ENCODE measurements at places on chromosomes 5 and 9.

DNA sequence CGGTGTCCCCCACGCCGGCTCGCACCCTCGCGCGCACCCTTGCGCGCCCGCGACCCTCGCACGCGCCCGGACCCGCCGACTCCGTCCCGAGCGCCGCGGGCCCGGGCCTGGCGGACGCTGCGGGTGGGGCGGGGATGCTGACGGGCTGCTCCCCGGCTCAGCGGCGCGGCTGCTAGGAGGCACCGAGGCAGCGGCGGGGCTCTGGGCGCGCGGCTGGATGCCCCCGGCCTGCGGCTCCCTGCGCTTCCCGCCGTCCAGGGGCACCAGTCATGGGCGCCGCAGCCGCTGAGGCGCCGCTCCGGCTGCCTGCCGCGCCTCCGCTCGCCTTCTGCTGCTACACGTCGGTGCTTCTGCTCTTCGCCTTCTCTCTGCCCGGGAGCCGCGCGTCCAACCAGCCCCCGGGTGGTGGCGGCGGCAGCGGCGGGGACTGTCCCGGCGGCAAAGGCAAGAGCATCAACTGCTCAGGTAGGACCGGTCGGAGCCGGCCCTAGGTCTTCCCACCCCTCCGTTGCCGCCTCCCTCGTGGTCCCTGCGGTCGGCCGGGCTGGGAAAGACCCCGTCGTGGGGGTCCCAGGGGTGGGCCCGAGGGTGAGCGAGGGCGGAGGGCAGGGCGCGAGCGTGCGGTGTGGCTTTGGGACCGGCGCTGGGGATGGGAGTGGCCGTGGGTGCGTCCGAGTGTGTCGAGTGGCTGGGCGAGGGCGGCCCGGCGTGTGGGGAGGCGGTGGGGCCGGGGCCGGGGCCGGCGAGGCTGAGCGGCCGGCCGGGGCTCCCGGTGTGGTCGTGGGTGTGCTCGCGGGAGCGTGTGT is 530 bp downstream of the TMEFF1 start:
- DNase-seq, result peak; percentile 46

- DNase-seq, result no peak
Measured at GRCh38 chr5:13814301-13814700, 130.2 kb downstream of the DNAH5 start.

DNA sequence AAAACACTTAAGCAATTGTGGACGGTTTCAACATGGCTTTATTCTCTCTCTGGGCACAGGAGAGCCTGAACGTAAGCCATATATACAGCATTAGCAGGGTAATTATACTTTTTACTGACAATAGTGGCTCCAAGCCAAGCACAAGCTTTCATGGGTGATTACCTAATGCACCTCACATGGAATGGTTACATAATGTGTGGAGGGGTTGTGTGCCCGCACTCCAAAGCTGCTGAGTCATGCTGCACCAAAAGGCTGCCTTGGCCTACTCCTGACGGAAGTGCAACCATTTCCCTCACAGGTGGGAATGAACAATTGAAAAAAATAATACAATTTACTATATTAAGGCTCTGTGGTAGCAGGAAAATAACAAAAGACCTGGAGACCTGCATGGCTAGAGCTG is 86.5 kb upstream of the ATP10B start:
- no peak for DNase-seq

- DNase-seq, result no peak
Measured at GRCh38 chr5:101393795-101394450, 490.8 kb upstream of the ST8SIA4 start.

GRCh38 chr9:80028501-80028900 is 456.7 kb downstream of the TLE4 start:
- DNase-seq, result no peak

- no peak for DNase-seq
Measured at GRCh38 chr9:107584186-107584585, 94.6 kb upstream of the KLF4 start.

DNA sequence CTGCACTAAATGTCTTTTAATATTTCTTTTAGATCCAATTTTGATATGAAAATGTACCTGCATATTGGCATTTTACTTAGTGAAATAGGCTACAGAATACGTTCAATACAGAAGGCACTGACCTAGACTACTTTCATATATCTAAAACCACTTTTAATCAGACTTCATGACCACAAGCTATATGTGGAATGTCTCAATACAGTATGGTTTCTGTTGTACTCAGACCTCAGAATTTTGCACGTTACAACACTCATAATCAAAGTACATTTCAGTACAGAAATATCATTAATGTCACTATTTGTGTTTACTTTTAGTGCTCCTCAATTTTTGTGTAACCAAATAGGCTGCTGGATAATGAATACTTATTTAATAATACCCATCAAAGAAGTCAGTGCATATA is 74.8 kb downstream of the MEF2C start:
- DNase-seq, result no peak

DNA sequence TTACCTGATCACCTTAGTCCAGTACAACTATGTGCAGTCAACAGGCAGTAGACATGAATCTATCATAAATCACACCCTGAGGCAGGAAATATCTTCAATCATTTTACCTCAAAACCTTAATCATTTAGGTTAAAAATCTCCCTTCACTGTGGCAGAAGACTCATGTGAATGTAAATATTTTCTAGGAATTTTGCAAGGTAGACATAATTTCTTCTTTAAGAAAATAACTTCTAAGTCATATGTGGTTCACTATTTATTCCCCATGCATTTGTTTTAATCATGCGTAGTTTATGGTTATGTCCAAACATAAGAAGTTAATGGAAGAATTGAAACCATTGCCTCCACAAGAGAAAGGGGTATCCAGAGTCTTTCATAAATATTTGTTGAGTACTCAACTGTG is 97.0 kb downstream of the HMHB1 start:
- no peak for DNase-seq

GRCh38 chr5:59062986-59063683 is 480.3 kb downstream of the RAB3C start:
- DNase-seq, result no peak

DNA sequence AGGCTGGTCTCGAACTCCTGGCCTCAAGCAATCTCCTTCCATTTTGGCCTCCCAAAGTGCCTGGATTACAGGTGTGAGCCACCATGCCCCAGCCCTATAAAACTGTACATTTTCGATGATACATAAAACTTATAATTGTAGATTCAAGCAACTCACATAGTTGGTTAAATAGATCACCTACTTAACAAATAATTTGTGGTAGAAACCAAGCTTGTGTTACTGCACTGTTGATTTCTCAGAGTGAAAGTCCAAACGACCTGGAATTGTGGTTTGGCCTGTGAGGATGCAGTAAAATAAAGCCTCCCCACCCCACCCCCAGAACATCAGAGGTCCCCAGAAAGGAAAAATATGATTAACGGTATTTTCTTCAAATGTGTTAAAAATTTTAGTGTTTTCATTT is 92.7 kb downstream of the TRIO start:
- no peak for DNase-seq

GRCh38 chr9:9100070-9100469 is 1300.5 kb upstream of the DMAC1 start:
- DNase-seq, result peak; percentile 18
